AML-193 (cell line): ENCODE measurements at places on chromosomes 3 and 15.

DNA sequence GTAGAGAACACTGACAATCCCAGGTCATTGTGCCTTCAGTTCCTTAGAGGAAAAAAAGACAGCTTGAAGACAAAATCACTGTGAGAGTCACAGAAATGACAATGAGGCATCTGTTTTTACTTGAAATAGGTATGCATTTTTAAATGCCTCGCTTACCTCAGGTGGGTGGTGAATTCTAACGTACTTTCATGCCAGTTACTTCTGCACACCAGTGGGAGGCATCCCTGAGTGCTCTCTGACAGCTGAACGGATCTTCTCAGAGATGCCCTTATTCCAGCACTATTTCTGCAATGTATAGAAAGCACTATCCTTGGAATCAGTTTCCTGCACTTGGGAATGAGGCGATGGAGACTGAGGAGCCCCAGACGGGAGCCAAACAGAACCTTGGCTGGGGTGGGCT lies 16.2 kb downstream of the DPH3 start:
- DNase-seq: no peak

DNA sequence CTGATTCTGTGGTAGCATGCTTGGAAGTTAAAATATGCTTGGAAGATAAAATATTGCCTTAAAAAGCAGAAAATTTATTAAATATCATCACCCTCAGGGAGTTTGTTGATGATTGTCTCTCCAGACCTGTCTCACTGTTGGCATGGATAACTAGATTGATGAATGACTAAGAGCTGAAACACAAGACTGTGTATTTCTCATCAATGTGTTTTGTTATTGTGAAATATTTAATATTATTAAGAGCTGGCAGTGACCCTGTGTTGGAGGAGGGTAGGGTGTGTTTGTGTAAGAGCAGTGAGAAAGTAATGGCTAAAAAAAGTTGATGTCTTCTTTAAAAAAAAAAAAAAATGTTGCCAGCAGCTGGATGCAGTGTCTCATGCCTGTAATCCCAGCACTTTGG lies 82.2 kb downstream of the ITPR1 start:
- DNase-seq: no peak

DNA sequence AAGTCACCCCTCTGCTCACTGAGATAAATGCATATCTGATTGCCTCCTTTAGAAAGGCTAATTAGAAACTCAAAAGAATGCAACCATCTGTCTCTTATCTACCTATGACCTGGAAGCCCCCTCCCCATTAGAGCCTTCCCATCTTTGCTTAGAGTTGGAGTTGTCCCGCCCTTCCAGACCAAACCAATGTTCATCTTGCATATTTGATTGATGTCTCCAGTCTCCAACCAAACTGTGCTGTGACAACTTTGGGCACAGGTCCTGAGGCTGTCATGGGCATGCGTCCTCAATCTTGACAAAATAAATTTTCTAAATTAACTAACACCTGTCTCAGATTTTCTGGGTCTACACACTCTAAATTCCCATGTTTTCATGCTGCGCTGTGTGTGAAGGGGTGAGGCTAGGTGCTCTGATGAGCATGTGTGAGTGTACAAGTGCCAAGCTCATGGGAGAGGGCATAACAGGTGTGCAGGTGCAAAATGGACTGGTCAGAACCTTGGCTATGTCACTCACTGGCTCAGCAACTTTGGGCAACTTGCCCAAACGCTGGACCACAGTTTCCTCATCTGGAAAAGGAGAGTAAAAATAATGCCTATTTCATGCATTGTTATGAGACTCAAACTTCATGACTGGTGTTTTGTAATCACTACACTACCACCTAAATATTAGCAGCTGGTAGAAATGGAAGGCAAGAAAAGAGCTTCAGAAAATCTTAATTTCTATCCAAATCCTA lies 7.2 kb downstream of the DAPK2 start:
- peak; percentile 15 for DNase-seq

GRCh38 chr15:35289024-35289617 lies 204.0 kb upstream of the NANOGP8 start:
- peak; percentile 23 for DNase-seq
